ENCODE measurements at places on chromosomes 12 and 14. TPM values are rescaled to one million over a fixed set of nuclear protein-coding genes. Genes with fewer than 3 reads are reported as not detected.

The RDH5 gene
- total RNA-seq, result 9.7 TPM

The RNU4-1 gene
- total RNA-seq, result 5,368 TPM

DNA sequence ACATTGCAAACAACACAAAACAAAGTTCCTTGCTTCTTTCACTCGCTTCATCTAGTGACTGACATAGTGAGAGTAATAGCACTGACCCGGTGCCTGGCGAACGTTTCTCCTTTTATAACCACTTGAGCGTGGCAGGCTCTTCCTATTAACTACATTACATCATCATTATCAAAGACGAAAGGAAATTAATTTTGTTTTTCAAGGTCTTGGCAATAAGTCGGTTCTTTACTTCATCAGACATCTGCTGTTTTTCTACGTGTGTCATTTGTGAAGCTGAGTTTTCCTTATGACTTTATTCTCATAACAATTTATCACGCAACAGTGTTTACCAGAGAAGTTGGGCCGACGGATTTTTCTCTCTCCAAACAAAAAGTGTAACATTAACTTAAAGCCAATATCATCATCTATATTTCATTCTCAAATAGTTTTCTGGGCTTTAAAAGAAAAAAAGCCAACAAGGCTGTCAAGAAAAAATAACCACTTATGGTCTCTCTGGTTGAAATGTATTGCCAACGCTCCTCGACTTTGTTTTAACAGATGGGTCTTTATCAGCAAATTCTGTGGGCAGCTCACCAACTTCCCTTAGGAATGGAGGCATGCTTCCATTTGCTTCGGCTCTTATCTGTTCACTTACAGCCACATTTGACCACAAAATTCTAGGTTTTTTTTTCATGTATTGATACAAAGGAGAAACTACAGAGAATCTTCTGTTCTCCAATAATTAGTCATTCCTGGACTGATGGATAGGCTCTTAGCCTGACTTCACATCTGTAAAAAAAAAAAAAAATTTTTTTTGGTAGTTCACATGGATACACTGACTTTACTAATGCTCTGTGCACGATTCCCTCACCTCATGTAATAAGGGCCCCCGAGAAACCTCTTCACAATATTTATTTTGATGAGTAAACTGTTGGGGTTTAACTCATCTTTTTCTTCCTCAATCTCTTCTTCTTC, 97.1 kb upstream of the CDKN3 start:
- H3K27ac ChIP-seq, result peak overlapping the region; percentile 47
- peaks cover 44% of the 10 kb centered on the region for H3K4me1 ChIP-seq
- DNase-seq, result no peak
- no peaks in the 10 kb centered on the region for H3K36me3 ChIP-seq
- H3K27me3 ChIP-seq, result no peaks in the 10 kb centered on the region
- H3K4me3 ChIP-seq, result no peak overlapping the region

GRCh38 chr12:120783197-120783596, 57.6 kb downstream of the ACADS start:
- no peaks in the 10 kb centered on the region for H3K27me3 ChIP-seq
- H3K36me3 ChIP-seq, result peaks cover 23% of the 10 kb centered on the region
- no peak overlapping the region for H3K27ac ChIP-seq
- no peak for DNase-seq
- no peaks in the 10 kb centered on the region for H3K4me1 ChIP-seq
